HEK293T (cell line): ENCODE measurements at places on chromosomes 12 and 14.
A peak's percentile ranks its signal among the peaks of the same experiment; 100 is the strongest.

DNA sequence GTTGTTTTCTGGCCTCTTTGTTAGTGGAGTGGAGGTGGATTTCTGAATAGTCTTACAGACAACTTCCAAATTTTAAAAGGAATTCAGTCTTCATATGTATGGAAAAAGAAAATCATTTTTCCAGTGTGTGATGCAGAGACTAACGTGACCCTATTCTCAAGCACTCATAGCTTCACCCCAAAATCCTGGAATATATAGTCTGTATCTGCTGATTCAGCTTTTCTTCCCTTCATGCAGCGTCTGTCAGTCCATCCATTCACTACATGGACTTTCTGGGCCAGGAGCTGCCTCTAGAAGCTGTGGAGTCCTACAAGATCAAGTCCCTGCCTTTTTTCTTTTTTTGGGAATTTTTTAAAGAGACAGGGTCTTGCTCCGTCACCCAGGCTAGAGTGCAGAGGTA is 23.8 kb downstream of the KLC1 start:
- DNase-seq = no peak

DNA sequence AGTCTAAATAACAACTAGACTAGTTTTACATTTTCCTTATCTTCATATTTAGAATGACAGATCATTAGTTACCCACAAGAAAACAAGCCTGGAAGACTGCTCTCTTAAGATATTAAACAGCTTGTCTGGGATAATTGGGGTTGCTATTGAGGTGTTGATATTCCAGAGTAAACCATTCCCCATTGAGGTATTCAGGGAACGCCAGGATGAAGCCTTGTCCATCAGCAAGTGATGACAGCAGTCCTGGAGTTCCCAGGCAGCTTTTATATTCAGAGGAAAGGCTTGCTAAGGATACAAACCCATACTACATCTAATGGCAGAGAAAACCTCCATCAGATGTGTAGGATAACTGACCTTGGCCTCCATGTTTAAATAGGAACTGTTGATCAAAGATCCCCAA is 168.4 kb downstream of the MSRB3 start:
- no peak for DNase-seq

- DNase-seq = no peak
These were observed 92.9 kb downstream of the ESR2 start for GRCh38 chr14:64201296-64201695.

DNA sequence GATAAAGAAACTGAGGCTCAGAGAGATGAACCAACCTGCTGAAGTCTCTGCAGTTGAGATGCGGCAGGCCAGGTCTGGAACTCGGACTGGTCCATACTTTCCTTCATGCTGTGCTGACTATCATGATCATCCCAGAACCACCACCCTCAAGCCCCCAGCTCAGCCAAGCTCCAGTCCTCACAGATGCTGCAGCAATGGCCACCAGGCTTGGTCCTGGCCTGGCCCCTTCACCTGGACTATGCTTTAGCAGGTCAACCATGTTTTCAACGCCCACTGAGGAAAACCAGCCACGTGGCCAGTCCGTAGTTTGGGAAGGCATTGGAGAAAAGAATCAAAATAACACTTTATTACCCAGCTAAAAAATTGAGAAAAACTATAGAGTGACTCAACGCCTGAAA is 1.4 kb downstream of the GPR68 start:
- no peak for DNase-seq

GRCh38 chr12:48339442-48340117 is 11.1 kb downstream of the ZNF641 start:
- no peak for DNase-seq

DNA sequence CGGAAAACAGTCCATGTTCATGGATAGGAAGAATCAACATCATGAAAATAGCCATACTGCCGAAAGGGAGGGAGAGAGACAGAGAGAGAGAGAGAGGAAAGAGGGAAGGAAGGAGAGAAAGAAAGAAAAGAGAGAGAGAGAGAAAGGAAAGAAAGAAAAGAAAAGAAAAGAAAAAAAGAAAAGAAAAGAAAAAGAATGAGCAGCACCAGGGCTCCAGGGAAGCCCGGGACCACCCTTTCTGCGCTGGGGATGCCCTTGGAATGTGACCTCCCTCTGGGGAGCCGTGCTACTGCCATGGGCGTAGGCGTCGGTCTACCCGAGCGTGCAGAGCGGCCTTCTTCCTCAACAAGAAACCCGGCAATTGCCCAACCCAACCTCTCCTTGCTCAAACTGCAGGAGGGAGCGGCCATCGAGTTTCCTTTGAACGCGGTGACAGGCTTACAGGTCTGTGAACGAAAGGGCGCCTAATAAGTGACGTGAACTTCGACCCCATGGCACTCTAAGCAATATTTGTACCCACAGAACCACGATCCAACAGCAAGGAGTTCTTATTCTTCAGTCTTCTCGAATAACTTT is 16.9 kb downstream of the OR6S1 start:
- peak; percentile 48 for DNase-seq

DNA sequence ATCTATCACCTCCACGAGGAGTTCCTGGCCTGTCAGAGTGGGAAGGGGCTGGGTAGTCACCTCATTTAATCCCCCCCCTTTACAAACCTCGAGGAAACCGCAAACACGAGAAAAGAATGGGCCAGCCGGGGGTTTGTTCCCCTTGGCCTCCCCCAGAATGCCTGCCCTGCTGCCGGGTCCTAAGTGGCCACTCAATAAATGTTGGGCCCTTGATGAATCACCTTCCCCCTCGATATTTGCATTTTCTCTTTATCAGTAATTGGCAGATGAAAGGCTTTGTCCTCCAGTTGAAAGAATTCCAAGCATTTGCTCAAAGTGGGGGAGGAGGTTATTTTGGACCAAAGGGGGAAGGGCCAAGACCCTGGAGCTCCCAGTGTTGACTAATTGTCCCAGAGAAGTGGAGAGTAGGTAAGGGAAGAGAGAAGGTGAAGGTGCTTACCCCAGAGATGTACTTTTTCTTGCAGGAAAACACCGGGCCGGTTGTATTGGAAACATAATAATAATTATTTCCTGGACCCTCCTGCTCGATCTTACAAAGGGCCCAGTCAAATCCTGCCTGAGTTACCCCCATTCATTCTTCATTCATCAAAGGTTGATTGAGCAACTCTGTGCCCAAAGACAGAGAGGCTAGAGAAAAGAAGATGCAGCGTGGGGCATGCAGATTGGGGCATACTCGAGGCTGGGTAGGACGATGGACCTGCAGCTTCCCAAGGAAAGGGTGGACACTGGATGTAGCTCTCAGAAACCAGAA is 1.9 kb upstream of the KDM2B start:
- no peak for DNase-seq

- DNase-seq = no peak
These were observed 59.4 kb downstream of the GARIN6 start for GRCh38 chr12:99706736-99707473.

GRCh38 chr12:41287500-41288141 is 99.5 kb downstream of the PDZRN4 start:
- DNase-seq = no peak

GRCh38 chr12:66232263-66232662 is 43.2 kb downstream of the IRAK3 start:
- no peak for DNase-seq

- DNase-seq = no peak
These were observed 49.2 kb downstream of the METTL25 start for GRCh38 chr12:82407481-82407880.

- no peak for DNase-seq
These were observed 22.0 kb downstream of the ITGA7 start for GRCh38 chr12:55685671-55686070.

GRCh38 chr14:63605041-63605532 is 36.6 kb downstream of the WDR89 start:
- DNase-seq = no peak

DNA sequence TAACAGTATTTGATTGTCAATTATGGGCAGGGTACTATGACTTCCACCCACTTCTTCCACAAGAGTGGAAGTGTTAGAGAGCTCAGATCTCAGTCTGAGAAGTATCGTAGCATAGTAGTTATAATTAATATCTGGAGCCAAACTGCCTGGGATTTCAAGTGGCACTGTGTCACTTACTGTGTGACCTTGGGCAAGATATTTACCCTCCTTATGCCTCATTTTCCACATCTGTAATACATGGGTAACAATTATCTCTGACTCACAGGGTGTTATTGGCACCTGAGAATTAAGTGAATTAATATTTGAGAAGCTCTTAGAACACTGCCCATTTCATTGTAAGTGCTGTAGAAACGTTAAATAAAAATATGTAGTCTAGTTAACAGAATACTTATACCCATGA is 11.5 kb downstream of the RAB21 start:
- DNase-seq = no peak

DNA sequence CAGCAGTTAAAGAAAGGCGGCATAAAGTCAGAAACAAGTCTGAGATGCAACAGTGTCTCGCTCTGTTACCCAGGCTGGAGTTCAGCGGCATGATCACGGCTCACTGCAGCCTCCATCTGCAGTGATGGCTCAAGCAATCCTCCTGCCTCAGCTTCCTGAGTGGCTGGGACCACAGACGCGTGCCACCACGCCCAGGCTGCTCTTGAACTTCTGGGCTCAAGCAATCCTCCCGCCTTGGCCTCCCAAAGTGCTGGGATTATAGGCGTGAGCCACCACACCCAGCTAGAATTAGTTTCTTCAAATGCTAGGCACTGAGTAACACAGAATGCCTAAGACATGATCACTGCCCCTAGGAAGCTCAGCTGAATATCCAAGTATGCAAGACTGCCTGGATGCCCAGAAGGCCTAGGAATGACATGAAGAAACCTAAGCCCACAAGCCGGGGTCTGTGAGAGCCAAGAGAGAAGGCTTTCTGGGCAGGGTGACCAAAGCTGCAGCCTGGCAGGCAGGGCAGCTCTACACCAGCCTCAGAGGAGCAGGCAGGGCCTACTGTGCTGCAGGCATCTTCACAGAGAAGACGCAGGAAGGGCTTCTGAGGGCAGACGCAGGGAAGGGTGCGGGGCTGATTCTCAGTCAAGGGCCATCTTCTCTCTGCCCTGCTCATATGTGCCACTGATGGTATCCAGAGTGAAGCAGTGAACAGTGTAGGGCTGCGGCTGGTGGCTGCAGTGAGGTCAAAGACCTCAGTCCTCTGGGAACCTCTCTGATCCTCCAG is 4.3 kb upstream of the PPP2R5C start:
- DNase-seq = no peak

GRCh38 chr14:100822532-100823296 is 3.2 kb upstream of the MEG3 start:
- DNase-seq = no peak

DNA sequence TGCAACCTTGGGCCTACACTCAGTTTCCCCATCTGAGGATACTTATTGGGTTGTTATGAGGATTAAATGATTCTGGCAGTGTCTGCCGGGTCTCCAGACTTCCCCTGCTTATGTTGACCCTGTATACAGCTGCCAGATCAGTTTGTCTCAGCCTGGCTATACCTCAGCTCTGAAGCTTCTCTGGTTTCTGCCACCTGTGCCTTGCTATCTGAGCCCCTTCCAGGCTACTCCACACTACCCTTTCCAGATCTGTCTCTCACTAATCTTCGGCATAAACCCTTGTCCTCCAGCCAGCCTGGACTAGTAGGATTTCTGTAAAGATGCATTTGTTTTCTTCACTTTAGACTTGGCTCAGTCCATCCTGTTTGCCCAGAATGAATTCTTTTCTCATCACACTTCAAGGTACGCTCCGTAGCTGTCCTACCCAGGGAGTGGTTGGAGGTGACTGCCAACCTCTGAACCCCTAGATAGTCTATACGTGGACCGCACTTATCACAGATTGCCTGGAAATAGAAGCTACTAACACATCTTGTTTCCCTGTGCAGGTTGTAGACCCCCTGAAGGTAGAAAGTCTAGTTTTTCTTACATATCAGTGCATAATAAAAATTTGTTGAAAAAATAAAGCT is 422.4 kb downstream of the RAD51B start:
- no peak for DNase-seq

DNA sequence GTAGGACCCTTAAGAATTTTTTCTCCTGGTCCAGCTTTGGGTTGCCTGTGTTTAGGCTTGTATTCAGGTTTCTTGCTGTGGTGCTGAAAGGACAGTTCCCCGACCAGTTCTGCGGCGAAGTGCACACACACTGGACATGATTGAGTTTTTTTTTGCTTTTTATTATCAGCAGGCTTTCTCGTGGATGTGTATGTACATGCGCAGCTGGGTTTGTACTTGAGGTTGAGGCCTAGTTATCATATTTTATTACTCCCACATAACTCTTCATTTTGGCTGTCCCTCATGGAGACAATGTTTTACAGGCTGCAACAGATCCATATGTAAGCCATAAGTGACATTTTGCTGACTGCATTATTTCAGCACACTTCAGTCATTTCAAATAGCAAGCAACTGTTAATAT is 2.5 kb downstream of the SCN8A start:
- DNase-seq = peak; percentile 36

DNA sequence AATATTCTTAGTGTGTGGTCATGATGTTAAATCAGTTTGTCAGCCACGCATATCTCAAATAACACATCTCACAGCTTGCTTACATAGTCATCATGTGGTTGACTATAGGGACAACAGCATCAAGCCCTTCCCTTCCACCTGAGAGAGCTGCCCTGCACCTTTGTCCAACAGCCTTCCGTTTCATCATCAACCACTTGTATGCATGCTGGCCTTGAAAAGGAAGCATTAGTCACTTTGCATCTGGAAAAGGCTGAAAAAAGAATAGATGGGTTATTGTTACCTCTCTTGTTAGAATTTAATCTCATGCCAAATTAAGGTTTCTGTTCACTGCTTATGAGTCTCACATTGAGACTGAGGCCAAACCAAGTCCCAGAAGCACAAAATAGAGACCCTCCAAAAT is 1586.5 kb upstream of the SEL1L start:
- no peak for DNase-seq

GRCh38 chr12:48894271-48894670 is 28.6 kb upstream of the RND1 start:
- DNase-seq = no peak

DNA sequence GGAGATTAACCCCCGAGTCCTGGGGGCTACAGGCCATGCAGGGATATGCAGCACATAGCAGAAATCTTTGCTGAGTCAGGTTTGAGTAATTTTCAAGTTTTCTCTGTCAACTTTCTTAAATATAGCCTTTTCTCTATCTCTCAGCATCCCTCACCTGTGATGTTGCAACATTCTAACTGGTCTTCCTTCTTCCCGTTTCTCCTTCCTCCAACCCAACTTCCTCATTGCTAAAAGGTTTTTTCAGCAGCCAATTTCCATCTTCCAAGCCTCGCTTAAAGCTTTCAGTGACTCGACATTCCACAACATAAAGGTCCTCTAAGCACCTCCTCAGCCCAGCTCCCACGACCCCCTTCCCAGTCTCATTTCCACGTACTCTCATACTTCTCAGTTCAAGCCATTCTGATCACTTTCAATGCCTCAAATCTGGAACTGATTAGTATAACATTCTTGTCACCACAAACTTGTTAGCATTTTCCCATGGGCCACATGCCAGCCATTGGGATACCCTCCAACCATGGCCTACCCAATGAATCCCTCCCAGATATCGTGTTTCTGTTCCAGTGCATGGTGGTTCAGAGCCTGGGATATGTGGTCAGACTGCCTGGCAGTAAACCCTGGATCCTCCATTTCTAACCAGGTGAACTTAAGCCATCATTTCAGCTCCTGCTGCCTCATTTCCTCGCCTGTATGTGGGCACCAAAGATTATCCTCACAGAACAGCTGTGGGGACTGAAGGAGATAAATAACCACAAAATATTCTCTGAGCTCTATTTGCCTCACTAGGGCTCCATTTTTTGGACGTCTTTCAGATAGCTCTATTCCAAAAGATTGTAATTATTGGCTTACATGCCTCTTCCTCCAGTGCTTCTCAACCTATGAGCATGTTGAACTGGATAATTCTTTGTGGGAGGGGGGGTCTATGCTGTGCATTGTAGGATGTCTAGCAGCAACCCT is 65.8 kb downstream of the KCNK10 start:
- DNase-seq = no peak
